OCI-M1 (cell line): ENCODE measurements at places on chromosomes 11 and 22.

- DNase-seq: no peak
Measured at GRCh38 chr11:28209906-28210305, 101.7 kb downstream of the METTL15 start.

DNA sequence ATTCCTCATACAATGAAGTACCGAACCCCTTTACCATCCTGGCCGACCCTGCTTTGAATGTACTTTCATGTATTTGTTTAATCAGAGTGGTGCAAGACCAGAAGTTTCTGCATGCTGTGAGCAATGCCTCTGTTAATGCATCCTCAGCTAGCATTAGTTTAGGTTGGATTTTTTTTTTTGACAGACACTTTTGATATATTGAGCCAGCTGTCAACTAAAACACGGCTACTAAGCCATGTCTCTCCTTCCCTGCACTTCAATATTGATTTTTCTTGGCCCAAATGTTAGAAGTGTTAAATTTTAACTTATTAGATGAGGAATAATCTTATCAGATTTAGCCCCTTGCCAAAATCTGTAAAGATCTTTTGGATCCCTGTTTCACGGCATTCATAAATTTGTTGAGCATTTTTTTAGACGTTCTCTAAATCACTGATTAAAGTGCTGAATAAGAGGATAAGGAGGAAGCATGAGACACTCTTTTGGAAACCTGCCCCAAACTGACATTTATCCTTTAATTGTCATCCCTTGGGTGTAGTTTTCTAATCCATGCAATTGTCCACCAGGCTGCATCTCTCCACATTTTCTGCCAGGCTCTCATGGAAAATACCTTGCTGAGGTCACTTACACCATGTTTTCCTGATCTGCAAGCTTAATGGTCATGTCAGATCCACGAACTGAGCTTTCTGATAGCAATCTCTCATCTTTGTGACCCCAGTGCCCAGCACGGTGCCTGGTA, 130.7 kb downstream of the FEZ1 start:
- no peak for DNase-seq

GRCh38 chr11:35009191-35009943, 92.9 kb downstream of the PDHX start:
- no peak for DNase-seq

DNA sequence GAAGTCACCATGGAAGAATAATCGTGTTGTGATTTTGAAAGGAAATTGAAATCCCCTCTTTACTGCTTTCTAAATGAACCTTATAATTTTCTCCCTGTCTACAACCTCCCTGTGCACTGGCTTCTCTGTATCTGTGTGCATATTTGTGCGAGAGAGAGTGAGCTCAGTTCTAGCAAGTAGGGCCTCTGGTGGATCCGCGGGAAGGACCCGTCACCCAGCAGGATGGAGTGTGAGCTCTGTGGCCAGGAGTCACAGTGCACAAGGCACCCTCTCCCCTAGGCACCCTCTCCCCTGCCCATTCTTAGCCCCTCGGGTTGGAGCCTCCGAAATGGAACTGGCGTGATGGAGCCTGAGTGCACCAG, 109.0 kb downstream of the TRIM29 start:
- DNase-seq: no peak

DNA sequence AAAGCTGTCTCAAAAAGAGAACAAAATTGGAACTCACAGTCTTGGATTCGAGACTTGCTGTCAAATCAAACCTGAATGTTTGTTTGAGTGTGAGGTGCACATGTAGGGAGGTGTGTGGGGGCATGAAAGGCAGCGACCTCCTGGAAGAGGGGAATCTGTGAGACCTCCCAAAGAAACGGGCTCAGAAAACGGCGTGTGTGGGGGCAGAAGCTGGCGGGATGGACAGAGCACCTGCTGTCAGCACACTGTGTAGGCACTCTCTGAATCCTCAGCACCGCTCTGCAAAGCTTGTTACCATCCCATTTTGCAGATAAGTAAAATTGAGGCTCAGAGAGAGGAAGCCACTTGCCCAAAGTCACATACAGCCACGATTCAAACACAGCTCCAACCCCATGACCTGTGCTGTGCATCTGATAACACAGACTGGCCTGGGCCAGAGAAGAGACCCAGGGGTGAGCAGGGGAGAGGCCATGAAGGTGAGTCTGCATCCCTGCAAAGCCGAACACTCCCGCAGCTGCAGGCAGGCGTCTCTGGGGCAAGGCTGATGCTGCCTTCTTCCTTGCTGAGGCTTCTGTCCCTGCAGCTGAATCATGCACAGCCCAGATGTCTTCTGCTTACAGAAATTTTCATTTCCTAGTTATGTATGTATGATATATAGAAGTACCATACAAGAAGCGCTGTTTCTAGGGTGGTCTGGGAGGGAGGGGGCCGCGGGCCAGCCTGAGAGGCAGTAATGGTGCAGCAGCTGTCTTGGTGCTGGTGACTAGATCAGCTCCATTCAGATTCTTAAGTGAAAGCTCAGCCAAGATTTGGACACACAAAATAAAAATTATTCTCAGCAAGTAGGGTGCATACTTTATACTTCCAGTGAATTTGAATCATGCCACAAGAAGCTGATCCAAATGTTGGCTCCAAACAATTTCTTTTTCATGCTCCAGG, 67.3 kb upstream of the SHISAL1 start:
- no peak for DNase-seq

DNA sequence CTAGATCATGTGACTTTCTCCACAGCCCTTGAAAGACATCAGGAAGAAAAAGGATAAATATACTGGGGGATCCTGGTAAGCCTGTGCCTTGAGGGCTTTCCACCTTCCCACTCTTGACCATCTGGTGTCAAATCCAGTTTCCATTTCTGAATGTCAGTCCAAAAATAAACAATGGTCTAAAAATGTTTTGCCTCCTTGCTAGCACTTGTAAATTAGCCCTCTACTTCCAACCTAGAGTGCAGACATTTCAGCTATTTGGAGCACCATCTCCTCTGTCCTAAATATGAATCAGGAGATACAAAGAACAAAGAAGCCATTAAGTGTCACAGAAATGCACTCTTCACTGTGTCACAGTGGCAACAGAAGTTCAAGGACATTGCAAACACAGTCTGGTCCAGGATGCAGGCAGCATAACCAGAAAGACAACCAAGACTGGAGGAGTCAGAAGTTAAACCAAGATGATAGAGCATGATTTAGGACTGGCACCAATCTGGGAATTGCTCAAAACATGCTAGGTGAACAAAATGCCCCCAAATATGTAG, 88.1 kb downstream of the CCDC34 start:
- no peak for DNase-seq

DNA sequence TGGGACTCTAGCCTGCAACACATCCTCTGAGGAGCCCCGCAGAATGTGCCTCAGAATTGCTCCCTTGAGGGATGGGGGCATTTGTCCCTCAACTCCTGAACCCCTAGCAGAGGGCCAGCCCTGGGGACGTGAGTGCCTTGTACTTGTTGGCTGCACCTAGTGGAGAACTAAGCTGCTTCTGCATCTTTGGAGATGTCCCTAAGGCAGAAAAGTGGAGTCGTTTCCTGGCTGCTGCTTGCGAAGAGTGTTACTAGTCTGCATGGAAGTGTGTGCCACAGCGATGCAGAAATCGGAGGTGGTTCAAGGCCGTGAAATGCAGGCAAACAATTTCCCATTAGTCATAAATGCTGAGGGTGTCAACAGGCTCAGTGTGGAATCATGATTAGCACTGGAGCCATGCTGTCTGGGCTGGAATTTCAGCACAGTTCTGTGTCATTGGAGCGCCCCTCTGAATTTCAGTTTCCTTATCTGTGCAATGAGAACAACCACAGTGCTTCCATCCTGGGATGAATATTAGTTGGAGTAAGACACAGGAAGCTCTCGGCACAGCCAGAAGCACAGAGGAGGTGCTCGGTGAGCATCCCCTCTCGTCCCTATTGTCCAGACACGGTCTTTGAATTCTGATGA, 56.5 kb downstream of the MIAT start:
- DNase-seq: no peak

DNA sequence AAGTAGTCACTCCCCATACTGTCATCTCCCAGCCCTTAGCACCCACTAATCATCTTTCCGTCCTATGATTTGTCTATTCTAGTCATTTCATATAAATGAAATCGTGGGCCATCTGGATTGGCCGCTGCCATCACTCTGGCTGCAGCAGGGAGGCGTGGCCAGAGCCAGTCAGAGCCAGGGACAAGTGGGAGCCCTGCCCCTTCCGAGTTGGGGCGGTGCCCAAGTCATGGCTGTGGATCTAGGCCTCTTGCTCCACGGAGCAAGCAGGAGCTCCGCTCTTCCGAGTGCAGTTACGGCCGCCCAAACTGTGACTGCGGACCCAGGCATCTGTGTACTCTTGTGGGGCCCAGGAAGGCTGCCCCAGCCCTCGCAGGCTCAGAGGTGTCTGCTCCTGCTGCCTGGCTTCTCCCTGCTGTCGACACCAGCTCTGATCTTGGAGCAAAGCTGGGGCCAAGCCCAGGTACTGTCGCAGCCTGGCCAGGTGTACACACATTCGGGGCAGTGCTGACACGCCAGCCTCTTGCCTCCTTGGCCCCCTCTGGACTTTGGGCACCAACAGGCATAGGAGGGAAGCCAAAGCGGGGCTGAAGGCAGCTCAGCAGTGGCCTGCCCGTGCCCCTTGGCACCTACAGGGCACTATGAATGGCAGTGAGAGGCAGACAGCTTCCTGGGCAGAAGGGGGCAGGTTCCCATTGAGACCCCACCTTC, 8.4 kb downstream of the MRPL48 start:
- no peak for DNase-seq

GRCh38 chr11:134033696-134034491, 35.0 kb upstream of the JAM3 start:
- DNase-seq: peak; percentile 75

GRCh38 chr11:76620489-76620888, 50.1 kb downstream of the LRRC32 start:
- no peak for DNase-seq

DNA sequence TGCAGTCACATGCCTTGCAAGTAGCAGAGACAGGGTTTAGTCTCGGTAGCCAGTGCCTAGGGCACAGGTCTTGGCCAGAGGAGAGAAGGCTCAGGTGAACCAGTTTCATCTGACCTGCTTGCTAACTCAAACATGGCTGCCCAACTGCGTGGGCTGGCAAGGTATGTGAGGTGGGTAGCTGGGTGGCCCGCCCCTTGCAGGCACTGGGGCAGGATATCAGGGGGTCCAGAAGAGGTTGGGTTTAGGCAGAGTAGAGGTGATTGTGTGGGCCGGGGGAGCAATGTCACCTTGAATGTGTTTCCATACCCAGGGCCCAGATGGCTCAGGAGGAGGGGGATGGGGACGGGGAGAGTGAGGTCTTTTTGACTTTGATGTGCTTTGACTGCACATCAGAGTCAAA, 37.7 kb downstream of the ST3GAL4 start:
- no peak for DNase-seq

GRCh38 chr22:34688825-34689224, 377.1 kb upstream of the ISX start:
- DNase-seq: no peak

DNA sequence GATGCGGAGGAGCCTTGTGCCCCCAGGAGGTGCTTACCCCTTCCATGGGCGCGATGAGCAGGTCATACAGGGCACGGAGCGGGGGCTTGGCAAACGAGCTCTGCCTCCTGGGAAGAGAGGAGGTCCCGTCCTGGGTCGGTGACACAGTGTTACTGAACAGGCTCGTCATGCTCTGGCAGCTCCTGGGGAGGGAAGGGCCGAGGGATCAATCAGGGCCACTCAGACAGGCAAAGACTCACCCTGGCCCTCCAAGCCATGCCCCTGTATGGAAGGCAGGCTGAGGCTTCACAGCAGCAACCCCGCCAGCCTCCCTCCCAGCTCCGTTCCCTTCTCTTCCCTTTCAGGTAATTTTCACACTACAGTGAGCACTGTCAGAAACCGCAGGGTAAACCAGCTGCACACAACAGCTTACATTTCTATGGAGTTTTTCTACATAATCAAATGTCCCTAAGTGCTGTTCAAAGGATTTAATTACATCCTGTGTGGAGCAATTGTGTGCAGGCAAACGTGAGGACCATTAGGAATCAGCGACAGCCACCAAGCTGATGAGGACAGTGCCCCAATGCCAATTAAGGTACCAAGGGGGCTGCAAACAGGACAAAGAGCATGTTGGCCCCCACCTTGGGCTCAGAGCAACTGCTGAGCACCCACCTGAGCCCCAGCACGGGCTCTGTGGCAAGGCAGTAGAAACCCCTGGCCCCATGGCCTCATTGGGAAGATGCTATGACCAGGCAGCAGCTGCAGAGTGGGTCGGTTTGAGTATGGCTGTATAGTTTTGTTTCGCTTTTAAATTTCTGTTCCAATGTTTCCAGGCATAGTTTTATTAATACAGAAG, 95.4 kb upstream of the PITPNB start:
- no peak for DNase-seq

- DNase-seq: no peak
Measured at GRCh38 chr11:70477176-70477575, 78.8 kb downstream of the CTTN start.

DNA sequence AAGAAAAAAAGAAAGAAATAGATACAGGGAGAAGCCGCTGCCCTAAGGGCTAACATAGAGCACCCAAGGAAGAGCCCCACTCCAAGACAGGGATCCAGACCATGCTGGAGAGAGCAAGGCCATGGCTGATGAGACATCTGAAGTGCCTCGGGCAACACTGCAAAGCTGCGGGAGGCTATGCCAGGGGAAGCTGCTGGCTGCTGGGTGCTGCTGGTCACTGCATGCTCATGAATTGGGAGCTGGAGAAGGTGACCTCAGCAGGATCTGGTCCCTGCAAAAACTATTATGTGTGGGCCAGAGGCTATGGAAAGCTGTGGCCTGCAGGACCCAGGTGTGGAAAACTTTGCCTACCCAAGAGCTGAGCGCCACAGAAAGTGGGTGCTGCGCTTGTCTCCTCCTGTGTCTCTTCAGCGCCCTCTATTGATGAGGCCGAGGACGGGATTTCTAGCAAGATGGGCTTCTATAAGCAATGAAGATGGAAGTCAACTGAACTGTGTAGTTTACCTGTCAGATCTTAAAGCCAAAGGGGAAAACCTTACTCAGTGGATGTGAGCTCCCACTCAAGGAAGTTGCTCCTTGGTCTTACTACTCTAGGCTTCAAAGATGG, 17.3 kb upstream of the SLC29A2 start:
- peak; percentile 86 for DNase-seq

DNA sequence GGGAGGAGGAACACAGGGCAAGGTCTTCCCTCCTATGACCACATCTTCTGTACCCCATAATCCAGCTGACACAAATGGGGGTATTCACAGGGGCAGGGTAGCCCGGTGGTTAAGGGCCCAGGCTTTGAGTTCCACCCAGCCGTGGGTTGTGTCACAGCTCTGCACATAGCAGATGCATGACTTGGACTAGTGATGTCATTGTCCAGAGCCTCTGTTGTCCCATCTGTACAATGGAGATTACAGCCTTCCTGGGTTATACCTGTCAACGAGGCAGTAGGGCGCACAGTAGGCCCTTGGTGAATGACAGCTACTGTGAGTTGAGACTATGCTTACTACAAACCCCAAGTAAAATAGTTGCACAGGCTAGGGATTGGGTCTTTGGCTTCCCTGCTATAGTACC, 99.3 kb upstream of the CRYBB3 start:
- DNase-seq: no peak

DNA sequence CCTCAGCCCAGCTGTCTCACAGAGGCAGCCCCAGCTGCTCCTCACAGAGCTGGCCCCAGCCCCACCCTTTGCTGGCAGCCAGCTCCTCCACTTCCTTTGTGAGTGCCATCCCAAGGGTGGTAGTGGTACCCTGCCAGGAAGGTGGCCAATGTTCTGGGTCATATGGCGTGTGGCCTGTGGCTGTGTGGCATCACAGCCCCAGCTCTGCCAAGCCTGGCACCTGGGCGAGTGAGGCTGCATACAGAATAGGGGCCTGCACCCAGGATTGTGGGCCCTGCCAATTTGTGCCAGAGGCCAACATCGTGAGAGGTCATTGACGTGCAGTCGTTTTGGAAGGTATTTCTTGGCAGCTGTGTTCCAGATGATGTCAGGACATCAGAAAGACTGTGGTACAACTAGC, 10.7 kb downstream of the TUB start:
- DNase-seq: no peak
